ENCODE measurements at places on chromosomes 2 and 18. TPM values are rescaled to one million over a fixed set of nuclear protein-coding genes. Genes with fewer than 3 reads are reported as not detected.

SOCS6 gene
- 0.25 TPM for polyA plus RNA-seq

OTX1 gene
- not detected for polyA plus RNA-seq

TCF4 gene
- 256 TPM for polyA plus RNA-seq

ANKRD30BL gene
- polyA plus RNA-seq, result 0.64 TPM

TRABD2A gene
- 5.7 TPM for polyA plus RNA-seq

MDH1B gene
- polyA plus RNA-seq, result not detected
